ENCODE measurements at places on chromosomes 3 and 15. TPM values are rescaled to one million over a fixed set of nuclear protein-coding genes. Genes with fewer than 3 reads are reported as not detected.

DNA sequence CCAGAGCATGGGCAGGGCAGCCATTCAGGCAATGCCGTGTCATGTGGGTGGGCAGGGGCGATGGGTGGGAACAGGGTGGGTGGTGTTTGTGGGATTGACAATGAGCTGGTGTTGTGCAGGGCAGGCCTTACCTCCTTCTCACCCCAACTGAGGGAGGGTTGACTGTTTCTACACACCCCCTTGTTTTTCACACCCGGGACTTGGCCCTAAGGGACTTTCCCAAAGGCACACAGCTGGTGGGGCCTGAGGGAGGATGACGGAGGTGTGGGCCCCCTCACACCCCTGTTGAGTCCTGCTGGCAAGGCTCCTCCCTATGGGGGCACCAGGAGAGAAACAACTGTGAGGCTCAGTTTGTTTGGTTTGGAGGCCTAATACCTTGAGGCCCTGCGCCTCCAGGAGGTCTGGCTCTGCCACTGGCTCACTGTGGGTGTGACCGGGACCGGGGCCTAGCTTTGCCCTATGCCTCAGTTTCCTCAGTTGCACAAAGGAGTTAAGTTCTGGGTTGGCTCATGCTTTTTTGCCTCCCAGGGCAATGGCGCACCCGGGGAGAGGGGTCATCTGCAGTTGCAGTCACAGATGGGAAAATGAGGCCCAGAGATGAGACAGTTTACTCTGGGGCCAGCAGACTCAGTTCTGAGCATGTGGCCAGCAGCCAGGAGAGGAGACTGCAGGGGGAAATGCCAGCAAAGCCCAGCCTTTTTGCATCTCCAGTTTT lies 5.1 kb upstream of the DNAH1 start:
- no peaks in the 10 kb centered on the region for H3K36me3 ChIP-seq
- no peak overlapping the region for H3K27ac ChIP-seq
- no peak for DNase-seq
- no peaks in the 10 kb centered on the region for H3K4me1 ChIP-seq
- H3K4me3 ChIP-seq, result no peak overlapping the region
- H3K27me3 ChIP-seq, result no peaks in the 10 kb centered on the region

DNA sequence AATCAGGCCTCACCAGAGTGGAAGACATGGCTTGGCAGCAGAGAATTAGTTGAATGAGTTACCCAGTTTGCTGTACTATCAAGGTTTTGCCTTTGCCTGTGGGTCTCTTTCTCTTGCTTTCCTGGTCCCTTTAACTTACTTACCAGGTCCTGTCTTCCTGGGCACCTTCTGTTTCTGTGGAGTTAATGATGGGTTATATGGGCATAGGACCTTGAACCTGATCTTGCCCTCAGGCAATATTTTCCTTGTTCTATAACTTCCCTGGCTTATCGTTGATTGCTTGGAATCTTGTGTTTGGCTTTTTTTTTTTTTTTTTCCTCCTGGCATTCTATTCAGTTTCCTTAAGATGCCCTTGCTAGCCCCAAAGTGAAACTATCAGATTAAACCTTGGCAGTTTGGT lies 106.8 kb downstream of the HHLA2 start:
- H3K4me3 ChIP-seq, result no peak overlapping the region
- no peak for DNase-seq
- H3K27me3 ChIP-seq, result no peaks in the 10 kb centered on the region
- no peaks in the 10 kb centered on the region for H3K36me3 ChIP-seq

DNA sequence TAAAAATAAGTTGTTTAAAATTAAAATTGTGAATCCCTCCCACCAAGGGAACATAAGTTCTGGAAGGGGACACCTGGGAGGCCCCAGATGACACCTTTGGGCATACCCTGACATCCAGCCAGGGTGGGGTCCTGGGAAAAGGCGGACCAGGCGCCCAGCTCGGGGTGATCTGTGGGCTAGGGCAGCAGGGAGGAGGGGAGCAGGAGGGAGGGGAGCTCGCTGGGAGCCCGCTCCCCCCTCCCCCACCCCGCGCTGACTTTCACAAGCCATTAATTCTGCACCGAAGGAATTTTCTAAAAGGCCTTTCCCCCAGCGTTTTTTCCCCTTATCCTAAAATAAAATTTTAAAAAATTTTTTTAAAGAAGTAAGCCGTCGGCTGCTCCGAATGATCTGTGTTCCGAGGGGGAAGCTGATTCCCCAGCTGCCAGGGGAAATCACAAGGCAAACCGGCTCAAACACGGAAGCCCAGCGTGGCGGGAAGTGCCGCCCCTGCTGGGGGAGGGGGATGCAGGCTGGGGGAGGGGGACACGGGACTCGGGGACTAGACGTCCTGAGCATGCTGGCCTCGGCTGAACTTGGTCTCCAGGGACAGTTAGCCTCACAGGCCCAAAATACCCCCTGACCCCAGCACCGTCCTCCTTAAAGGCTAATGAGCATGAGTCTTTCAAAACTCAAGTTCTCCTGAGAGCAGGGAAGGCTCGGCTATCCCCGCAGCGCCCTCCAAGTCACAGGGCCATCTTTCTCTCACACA lies 13.9 kb downstream of the PLXND1 start:
- no peaks in the 10 kb centered on the region for H3K36me3 ChIP-seq
- peak overlapping the region; percentile 68 for H3K27ac ChIP-seq
- peaks cover 44% of the 10 kb centered on the region for H3K4me1 ChIP-seq
- peak; percentile 74 for DNase-seq
- H3K27me3 ChIP-seq, result no peaks in the 10 kb centered on the region

GRCh38 chr3:198107840-198108734 lies 148.1 kb downstream of the LMLN start:
- H3K36me3 ChIP-seq, result no peaks in the 10 kb centered on the region
- H3K27ac ChIP-seq, result no peak overlapping the region
- no peaks in the 10 kb centered on the region for H3K27me3 ChIP-seq

The ATP10A gene
- total RNA-seq, result 1.2 TPM
